ENCODE measurements at places on chromosomes 5 and 9. TPM values are rescaled to one million over a fixed set of nuclear protein-coding genes. Genes with fewer than 3 reads are reported as not detected.

LSM11 gene
- total RNA-seq: 4.3 TPM

ORM2 gene
- total RNA-seq: not detected

ACSL6 gene
- total RNA-seq: not detected

SLC23A1 gene
- 1.4 TPM for total RNA-seq

LCN6 gene
- not detected for total RNA-seq

PCDHGA8 gene
- 0.69 TPM for total RNA-seq

PPP3R2 gene
- not detected for total RNA-seq

EPB41L4B gene
- total RNA-seq: 5.8 TPM

VLDLR gene
- total RNA-seq: 26.2 TPM

NRG2 gene
- 0.52 TPM for total RNA-seq

TSLP gene
- total RNA-seq: 0.25 TPM

P4HA2 gene
- total RNA-seq: 441 TPM

PRDM9 gene
- total RNA-seq: not detected

STPG3 gene
- not detected for total RNA-seq

PCSK1 gene
- not detected for total RNA-seq

ERCC6L2 gene
- total RNA-seq: 55.4 TPM

ANKRD55 gene
- total RNA-seq: not detected

GABBR2 gene
- 0.17 TPM for total RNA-seq

SLCO6A1 gene
- total RNA-seq: not detected

NSMF gene
- total RNA-seq: 12.0 TPM

GARIN3 gene
- not detected for total RNA-seq

FSTL4 gene
- total RNA-seq: not detected

CNTNAP3B gene
- 11.7 TPM for total RNA-seq

PROB1 gene
- 0.52 TPM for total RNA-seq

PCA3 gene
- total RNA-seq: 0.05 TPM

NPR3 gene
- total RNA-seq: 2.8 TPM

TBC1D2 gene
- total RNA-seq: 111 TPM

ANKRD18B gene
- 13.8 TPM for total RNA-seq

ATOSB gene
- 32.1 TPM for total RNA-seq

CDC25C gene
- total RNA-seq: 0.35 TPM

ADGRD2 gene
- total RNA-seq: not detected

TNFSF15 gene
- 1.3 TPM for total RNA-seq

TMEFF1 gene
- total RNA-seq: 4.3 TPM

GABRG2 gene
- not detected for total RNA-seq

PLAC8L1 gene
- not detected for total RNA-seq

PFN3 gene
- total RNA-seq: not detected

MEIKIN gene
- total RNA-seq: not detected

TTC23L gene
- total RNA-seq: not detected

CCDC171 gene
- total RNA-seq: 0.87 TPM

BHMT2 gene
- 20.3 TPM for total RNA-seq

KIF4B gene
- 0.05 TPM for total RNA-seq

SMIM32 gene
- not detected for total RNA-seq

FOXD4L4 gene
- total RNA-seq: 0.20 TPM

HNRNPA0 gene
- 13.5 TPM for total RNA-seq
